Caudate nucleus (tissue), 63 donors: ENCODE measurements at places on chromosomes 1 and 21.
A peak's percentile ranks its signal among the peaks of the same experiment; 100 is the strongest.

GRCh38 chr21:44273046-44273445 lies 11.3 kb upstream of the DNMT3L start:
- DNase-seq = no peak

DNA sequence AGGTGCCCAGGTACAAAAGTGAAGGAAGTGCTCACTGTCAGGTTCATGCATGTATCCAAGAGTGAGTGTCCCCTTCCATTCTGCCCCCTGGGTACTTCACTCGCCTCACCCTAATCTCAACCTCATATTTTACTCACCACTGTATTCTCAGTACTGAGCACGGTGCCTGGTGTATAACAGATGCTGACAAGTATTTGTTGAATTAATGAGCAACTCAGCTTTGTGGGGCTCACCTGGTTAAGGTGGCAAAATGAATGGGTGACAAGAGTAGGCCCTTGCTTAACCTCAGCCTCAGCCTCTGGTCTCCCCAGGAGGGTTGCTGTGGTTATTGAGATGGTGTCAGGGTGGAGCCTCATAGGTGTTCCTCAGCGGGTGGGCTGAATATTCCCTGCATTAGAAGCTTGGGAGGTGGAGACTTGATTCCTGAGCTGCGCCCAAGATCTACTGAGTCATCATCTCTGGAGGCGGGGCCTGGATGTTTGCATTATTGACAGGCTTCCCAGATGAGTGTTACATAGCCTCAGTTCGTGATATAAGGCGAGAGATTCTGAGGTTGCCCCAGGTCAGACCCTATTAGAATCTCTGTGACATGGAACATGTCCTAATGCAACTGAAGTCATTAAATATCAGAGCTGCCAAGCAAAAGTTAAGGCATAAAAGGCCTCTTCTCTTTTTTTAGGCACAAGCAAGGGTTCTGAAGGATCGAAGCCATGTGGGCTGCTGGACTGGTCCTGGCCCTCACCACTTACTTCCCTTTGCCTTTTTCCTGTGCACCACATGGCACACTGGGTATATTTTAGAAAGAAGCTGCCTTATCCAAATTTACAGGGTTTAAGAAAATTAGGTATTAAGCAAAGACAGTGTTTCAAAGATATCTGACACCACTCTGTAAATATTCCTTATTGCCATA lies 39.2 kb downstream of the SYT6 start:
- no peak for DNase-seq

- no peak for DNase-seq
These were observed 8.2 kb downstream of the HAPLN2 start for GRCh38 chr1:156627313-156627880.

GRCh38 chr1:183760661-183761060 lies 44.3 kb upstream of the RGL1 start:
- no peak for DNase-seq

DNA sequence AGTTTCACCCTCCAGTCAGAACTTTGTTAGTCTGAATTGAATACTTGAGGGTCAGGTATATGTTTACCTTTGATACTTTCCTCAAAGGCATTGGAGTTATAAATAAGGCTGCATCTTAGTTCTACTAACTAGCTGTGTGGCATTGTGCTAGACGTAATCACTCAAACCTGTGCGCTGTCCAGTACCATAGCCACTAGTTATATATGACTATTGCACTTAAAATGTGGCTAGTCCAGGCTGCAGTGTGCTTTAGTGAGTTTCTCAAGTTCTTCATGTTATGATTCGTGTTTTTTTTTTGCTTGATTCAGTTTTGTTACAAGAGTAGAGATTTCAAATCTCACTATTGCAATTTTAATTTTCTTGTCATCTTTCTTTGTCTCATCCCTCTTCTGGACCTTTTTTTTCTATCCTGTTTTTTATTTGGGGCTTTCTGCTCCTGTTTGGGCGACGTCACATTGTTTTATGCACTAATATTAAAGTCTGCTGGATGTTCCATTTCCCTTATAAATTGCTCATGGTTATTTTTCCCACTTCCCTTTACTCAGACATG lies 5.7 kb downstream of the MAN1A2 start:
- DNase-seq = no peak

DNA sequence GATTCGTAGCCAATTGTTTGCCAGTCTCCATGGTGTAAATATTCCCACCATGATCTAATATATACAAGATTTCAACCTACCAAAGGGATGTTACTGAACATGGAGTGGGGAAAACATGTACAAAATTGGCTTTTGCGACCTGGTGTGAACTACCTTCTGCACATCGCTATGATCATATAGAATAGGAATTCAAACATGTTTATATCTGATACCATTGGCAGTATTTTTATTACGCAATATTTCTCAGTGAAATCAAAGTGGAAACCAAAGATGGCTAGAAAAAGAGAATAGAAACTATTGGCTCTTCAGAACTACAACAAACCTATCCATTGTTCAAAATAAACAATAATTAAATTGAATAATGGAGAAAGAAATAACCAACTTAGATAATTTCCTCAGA lies 285.1 kb downstream of the TPR start:
- no peak for DNase-seq

- DNase-seq = no peak
These were observed 4.1 kb upstream of the PEF1 start for GRCh38 chr1:31648641-31649357.

GRCh38 chr1:228891272-228892034 lies 156.2 kb downstream of the RHOU start:
- DNase-seq = no peak

DNA sequence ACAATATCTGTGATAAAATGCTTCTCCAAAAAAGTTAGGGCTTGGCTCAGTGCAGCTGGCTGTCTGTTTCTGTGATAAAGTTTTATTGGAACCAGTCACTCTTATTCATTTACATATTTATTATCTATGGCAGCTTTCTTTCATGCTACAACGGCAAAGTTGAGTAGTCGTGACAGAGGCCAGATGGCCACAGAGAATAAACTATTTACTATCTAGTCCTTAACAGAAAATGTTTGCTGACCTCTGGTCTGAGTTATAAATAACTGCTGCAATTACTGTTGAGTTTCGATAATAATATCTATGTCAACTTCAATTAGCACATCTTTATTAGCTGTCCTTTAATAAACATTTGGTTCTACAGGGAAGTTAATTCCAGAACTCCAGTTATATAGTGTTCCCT lies 180.2 kb upstream of the RUNX1 start:
- DNase-seq = no peak

DNA sequence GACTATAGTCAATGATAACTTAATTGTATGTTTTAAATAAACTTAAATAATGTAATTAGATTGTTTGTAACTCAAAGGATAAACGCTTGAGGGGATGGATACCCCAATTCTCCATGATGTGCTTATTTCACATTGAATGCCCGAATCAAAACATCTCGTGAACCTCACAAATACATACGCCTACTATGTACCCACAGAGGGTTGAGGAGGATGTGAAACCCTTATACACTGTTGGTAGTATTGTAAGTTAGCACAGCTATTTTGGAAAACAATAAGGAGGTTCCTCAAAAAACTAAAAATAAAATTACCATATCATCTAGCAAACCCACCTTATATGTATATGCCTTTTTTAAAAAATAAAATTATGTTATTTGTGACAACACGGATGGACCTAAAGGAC lies 198.6 kb downstream of the MRPL39 start:
- DNase-seq = no peak

GRCh38 chr21:33968080-33968994 lies 52.7 kb upstream of the ATP5PO start:
- no peak for DNase-seq

DNA sequence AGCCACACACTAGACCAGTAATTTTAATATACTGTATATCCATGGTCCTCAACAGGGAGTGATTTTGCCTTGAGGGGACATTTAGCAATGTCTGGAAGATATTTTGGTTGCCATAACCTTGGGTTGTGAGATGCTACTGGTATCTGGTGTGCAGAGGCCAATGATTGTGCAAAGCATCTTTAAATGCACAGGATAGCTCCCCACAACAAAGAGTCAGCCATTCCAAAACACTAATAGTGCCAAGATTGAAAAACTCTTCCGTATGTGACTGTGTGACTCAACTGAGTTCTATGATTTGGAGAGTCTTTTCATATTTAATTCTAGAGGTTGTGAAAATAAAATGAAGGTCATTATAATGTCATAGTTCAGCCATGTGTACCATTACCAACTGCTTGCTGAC lies 141.4 kb upstream of the CACYBP start:
- no peak for DNase-seq

DNA sequence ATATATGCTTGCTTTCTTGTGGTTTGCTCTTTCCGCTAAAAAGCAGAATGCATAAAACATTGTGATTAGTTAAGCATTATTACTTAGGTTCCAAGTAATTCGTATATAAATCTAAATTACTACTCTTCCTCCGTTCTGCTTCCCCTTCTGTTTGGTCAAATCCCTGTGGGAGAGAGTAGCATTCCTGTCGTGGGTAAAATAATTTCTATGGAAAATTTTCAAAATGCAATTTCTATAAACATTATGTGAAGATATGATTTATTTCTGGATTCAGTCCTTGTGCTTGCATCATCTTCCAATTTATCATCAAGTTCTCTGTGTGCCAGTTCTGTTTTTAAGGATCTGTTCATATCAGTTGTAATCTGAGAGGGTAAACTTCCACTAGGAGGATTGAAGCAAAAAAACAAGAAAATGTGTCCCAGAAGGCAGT lies 7.2 kb upstream of the WARS2 start:
- DNase-seq = no peak

DNA sequence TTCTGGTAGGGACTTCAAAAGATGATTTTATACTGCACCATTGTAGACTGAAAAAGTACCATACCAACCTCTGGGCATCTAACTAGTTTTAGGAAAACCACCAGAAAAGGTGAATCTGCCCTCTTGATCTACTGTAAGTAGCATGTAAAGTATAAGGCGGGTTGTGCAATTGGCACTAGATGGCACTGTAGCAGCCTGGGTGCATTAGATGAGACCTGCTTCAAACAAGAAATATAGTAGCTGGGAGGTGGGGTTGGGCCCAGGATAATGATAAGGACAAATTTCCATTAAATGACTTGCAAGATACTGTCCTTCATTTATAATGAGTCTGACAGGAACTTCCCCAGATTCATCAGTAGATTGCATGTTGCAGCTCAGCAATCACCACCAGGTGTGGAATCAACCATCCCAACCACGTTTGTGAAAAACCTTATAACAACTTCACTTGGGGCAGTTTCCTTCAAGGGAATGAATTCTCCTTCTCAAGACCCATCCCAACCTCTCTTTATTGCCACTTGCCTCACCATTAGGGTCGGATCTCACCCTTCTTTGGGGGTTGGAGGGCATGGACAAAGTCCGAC lies 37.3 kb upstream of the IL10 start:
- no peak for DNase-seq

GRCh38 chr21:29075706-29076466 lies 2.4 kb upstream of the CCT8 start:
- DNase-seq = no peak

- no peak for DNase-seq
These were observed 10.8 kb downstream of the CD46 start for GRCh38 chr1:207762622-207763021.

GRCh38 chr1:218324226-218324580 lies 20.9 kb upstream of the TGFB2 start:
- DNase-seq = no peak

- no peak for DNase-seq
These were observed 11.8 kb downstream of the LMX1A start for GRCh38 chr1:165344736-165345135.

DNA sequence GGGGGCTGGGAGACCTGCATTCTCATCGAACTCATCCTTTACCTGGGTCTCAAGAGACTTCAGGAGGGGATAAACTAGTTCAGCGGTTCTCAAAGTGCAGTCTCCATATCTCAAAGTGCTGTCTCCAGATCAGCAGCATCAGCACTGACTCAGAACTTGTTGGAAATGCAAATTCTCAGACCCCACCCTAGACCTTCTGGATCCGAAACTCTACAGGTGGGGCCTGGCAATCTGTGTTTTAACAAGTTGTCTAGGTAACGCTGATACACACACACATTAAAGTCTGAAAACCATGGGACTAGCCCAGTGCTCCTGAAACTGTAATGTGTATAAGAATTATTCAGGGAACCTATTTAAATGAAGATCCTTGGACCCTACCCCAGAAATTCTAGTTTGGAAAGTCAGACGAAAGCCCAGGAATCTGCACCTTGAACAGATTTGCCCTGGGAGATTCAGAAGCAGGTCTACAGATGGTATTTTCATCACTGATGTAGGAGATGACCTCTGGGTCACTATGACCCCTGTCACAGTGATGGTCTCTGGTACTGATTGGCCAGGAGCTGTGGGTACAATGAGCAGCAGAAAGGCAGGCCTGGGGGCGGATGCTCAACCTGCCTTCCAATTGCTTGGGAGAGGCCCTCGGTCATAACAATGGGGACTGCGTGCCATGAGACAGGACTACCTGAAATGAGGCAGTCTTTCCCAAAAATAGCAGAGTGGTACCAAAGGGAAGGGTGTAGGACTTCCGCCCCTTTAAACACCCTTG lies 127.2 kb downstream of the FAM78B start:
- DNase-seq = no peak

- no peak for DNase-seq
These were observed 122.1 kb upstream of the SERBP1 start for GRCh38 chr1:67552336-67552759.

DNA sequence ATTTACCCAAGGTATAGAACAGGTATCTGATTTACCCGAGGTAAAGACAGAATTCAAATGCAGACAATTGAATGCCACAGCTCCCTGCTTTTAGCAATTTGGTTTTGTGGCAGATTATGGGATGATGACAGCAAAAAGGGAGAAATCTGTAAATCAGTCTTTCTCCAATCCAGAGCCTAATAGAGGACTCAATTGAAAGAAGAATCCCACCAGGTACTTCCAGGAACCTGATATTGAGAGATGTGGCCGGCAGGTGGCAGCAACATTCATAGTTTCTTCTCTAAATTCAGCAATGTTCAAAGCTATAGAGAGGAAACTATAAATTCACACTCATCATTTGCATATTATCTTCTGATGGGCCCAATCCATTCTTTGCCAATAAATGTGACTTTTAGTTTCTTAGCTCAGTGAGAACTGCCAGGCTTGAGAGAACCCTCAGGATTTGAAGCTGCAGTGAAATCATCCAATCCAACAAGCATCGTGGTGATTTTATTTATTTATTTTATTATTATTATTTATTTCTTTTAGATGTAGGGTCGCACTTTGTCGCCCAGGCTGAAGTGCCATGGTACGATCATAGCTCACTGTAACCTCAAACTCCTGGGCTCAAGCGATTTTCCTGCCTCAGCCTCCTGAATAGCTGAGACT lies 9.8 kb upstream of the PHACTR4 start:
- peak; percentile 14 for DNase-seq

DNA sequence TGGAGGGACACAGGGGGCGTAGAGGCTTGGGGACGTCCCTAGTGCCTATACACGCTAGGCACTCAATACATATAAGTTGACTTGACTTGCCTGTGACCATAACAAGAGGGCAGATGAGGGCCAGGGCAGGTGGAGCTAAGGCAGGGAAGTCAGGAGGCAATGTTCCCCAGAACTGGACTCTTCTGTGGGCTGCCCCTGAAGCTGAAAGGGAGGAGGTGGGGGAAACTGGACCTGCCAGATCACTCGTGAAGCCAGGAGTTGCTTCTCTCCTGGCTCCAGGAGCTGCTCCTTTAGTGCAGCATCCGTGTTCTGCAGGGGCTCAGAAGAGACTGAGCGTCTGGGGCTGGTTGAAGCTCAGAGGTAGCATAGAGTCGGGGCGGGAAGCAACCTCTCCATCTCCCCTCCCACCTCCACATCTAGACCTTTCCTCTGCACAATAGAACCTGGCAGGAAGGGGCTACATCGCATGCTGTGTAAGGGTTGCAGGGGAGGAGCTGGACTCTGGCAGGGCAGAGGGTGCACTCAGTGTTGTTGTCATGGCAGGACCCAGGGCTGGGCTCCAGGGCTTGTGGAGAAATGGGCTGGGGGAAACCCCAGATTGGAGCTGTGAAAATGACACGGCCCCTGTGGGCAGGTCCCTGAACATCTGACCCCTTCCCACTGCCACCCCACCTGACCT lies 2.9 kb upstream of the SEMA4A start:
- no peak for DNase-seq
